ENCODE measurements at places on chromosomes 2 and 18. TPM values are rescaled to one million over a fixed set of nuclear protein-coding genes. Genes with fewer than 3 reads are reported as not detected.

The XIRP2 gene
- total RNA-seq: 0.04 TPM

The ADNP2 gene
- total RNA-seq: 25.5 TPM

The ECEL1 gene
- not detected for total RNA-seq

The SRD5A2 gene
- total RNA-seq: not detected

The MGAT4A gene
- total RNA-seq: 97.6 TPM

The PFN4 gene
- total RNA-seq: not detected

DNA sequence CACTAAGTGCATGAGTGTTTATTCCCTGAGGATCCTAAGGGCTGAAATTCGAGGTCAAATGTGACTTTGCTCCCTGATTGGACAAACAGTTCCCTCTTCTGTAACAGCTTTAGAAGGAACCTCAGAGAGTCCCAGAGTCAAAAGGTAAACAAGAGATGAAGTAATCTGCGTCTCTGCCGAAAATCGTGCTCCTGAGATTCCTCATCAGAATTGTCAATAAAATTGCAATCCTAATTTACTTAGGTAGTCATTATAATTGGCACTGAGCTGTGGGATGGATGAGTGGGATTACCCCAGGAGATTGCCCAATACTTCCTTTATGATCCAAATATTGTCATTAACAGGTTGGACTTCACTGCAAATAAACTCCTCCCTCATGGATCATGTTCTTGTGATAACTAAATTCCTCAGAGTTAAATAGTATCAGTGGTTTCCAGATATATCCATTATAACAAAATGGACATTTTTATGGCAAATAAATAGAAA lies 907 bp upstream of the SUCLG1 start:
- peak overlapping the region; percentile 81 for H3K27ac ChIP-seq
- H3K27me3 ChIP-seq: no peaks in the 10 kb centered on the region
- H3K4me1 ChIP-seq: peaks cover 57% of the 10 kb centered on the region
- H3K36me3 ChIP-seq: no peaks in the 10 kb centered on the region
- no peak for DNase-seq
- peak overlapping the region; percentile 90 for H3K4me3 ChIP-seq

DNA sequence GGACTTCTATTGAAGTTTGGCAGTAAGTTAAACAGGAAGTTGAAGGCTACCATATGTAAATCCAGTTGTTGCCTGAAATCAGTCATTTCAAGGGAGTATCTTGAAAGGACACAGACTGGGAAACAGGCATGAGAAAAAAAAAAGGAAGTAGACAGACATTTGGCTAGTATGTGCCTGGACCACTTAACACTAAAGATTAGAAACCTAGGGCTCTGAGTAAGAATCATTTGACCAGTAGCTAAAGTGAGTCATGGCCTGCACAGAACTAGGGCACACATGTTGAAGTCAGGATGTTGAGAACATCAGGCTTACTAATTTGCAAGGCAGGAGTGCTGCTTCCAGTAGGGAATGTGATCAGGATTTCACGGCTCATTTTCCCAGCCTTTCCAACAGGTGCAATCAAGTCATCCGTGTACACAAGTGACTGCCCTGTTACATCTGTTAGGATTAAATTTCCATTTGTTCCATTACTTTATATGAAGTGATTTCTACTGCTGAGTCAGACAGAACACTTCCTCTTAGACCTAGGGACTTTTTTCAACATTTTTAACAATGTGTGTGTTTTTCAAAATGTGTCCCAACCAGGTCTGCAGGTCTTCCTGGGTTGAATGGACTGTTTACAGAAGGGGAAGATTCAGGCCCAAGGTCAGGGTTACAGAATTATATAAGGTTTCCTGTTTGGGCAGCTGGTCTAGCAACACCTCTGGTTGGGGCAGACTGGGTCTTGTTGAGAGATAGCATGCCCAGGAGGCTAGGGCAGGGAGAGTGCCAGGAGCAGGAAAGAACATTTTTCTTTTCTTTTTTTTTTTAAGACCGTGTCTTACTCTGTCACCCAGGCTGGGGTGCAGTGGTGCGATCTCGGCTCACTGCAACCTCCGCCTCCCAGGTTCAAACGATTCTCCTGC lies 145.6 kb downstream of the TGIF1 start:
- peak overlapping the region; percentile 96 for H3K27ac ChIP-seq
- H3K36me3 ChIP-seq: no peaks in the 10 kb centered on the region
- no peaks in the 10 kb centered on the region for H3K27me3 ChIP-seq
- H3K4me3 ChIP-seq: peak overlapping the region; percentile 78
